ENCODE measurements at places on chromosomes 1 and 21.

- no peak for DNase-seq
Measured at GRCh38 chr1:36689992-36690391, 207.3 kb upstream of the CSF3R start.

GRCh38 chr1:173503391-173503790 is 26.3 kb downstream of the PRDX6 start:
- DNase-seq, result no peak

GRCh38 chr1:204725821-204726448 is 40.4 kb upstream of the LRRN2 start:
- no peak for DNase-seq

DNA sequence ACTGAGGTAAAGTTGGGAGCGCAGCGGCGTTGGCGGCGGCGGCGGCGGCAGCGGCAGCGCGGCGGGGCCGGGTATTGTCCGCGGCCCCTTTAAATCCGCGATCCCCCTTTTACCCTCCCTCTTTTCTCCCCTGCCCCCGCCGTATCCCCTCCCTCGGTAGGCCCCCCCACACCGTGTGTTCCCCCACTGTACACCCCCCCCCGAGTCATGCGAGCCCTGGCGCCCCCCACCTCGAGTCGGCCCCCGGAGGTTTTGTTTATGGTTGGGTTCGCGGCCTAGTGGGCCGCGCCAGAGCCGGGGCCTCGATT is 169 bp downstream of the UBAP2L start:
- DNase-seq, result no peak

Data from NCI-H1105 (cell line).